ENCODE measurements at places on chromosomes 5 and 9.

DNA sequence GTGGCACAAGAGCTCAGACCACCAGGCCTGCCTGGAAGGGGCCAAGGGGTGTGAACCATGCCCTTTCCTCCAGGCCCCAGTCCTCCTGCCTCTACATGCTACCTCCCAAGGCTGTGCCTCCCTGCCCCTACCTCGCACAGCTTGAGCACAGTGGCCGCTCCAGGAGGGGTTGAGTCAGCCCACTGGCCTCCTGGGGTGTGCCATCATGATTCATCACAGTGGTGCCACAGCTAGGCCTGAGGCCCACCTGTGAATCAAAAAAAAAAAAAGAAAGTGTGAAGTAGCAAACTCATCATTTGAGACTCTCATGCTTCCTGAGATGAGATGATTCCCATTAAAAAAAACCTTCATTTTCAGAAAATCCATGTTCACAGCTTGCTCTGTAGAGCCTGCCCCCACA is 240.5 kb downstream of the HSPA4 start:
- no peak for DNase-seq

GRCh38 chr5:103003872-103004271 is 116.1 kb downstream of the GIN1 start:
- DNase-seq: no peak

DNA sequence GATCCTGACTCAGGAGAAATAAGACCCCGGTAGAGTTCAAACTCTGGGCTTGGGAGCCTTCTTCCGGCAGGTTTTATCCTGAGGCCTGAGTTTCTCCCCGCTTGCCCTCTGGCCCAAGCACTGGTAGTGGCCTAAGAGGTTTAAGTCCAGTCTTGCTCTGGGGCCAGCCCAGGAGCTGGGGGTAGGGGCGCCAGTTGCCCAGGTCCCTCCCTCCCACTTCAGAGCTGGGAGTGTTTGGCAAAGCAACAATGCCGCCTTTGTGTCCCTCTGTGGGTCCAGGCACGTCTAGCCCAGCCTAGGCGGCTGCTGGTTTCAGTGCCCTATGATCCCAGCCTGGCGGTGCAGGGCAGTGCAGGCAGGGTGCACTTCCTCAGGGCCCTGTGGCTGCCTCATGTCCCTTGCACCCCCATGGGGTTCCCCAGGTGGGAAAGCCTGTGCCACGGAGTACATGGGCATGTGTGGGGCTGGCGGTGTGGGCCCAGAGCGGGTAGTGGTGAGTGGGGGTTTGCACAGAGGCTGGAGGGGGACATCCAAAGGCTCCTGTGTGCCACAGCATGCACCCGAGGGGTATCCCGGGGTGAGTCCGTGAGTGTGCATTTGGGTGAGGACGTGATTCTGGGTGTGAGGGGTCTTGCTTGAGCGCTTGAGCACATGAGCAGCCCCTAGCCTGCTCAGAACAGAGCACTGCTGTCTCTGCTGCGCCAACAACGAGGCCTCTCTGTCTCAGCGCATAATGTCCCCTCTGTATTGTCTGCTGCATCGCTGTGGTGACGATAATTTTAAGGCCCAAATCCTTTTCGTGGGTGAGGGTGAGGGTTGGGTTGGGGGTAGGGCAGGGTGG is 61.7 kb upstream of the PSD2 start:
- DNase-seq: no peak

GRCh38 chr5:145510324-145510723 is 324.8 kb downstream of the PRELID2 start:
- DNase-seq: no peak

- DNase-seq: no peak
These were observed 62.9 kb upstream of the PTGER4 start for GRCh38 chr5:40616781-40617180.

DNA sequence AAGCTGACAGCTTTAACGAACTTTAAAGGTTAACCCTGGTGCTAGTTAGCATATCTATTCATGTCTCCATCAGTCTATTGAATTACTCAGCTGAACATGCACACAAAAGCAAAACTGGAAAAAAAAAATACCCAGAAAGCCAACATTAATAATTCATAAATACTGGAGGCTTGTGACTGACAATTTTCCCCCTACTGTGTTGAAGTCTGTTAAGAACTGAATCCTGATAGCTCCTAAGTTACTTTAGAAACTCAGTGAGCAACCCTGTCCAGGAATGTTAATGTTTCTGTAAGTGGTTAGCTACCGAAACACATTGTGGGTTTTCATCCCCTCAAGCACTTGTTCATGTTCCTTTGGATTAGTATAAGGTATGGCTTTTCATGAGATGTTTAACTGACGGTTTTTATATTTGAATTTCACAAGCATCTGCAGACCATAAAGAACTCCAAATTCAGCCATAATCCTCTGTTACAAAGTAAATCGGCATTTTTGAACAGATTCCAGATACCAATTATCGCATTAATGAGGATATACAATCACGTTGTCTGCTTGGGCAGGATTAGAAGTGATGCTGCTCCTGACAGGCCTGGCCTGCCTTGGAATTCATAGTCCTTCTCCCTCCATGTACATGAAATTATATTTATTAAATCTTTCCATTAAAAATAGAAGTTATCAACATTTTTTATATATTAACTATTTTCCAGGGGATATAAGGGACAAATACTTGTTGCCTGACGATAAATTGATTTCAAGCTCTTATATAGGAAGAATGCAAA is 331.2 kb downstream of the TLE4 start:
- DNase-seq: no peak

GRCh38 chr9:105901514-105902109 is 207.3 kb downstream of the TMEM38B start:
- no peak for DNase-seq
